Tongue (tissue), 3 donors: ENCODE measurements at places on chromosomes 7 and 10. TPM values are rescaled to one million over a fixed set of nuclear protein-coding genes. Genes with fewer than 3 reads are reported as not detected.

- peak; percentile 39 for DNase-seq
Measured at GRCh38 chr10:70970830-70971229, 82.5 kb upstream of the PCBD1 start.

DNA sequence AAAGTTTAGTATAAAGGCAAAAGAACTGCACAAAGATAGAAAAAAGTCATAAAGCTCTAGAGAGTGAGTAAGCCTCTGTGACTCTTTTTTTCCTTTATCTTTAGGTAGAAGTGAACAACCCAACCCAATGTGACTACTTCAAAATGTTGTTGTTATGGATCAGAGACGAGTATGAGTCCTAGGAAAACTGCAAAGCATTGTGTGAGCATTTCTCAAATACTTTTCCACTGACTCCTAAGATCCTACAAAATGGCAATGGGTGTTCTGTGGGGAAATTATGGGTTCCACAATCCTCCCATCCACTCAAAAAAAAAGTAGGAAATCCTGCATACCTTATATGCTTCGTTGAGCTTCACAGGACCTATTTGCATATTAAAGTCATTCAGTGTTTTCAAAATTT, 177.1 kb downstream of the DGKI start:
- no peak for DNase-seq

DNA sequence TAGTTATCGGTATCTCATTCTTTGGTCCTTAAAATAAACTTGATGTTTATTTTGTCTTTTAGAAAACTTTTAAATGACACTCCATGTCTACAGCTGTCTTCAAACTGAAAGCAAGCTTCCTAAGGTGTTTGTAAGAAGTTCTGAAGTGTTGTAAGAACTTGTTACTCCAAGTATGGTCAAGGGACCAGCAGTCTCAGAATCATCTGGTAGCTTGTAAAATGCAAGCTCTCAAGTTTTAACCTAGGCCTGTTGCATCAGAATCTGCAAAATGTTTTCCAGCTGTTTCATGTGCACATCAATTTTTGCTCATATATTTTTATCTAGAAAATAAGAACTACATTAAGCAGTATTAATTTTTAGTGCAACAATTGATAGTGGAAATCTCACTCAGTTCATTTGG, 104.1 kb downstream of the THSD7A start:
- no peak for DNase-seq

DNA sequence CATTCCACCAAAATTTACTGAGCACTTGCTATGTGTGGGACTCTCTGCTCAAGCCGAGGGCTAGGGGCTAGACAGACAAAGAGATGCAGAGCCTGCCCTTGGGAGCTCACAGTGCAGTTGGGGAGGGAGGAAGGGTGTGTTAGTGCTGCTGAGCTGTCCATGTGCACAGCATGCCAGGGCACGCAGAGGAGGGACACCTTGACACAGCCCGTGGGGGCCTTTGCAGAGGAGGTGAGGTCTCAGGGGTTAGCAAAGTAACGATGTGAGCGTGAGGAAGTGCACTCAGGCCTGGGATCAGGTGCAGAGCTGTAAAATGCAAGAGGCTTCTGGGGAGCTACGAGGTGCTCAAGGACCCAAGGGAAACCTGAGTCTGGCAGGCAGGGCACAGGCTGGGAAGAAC, 16.3 kb downstream of the PRKCQ start:
- DNase-seq: no peak

DNA sequence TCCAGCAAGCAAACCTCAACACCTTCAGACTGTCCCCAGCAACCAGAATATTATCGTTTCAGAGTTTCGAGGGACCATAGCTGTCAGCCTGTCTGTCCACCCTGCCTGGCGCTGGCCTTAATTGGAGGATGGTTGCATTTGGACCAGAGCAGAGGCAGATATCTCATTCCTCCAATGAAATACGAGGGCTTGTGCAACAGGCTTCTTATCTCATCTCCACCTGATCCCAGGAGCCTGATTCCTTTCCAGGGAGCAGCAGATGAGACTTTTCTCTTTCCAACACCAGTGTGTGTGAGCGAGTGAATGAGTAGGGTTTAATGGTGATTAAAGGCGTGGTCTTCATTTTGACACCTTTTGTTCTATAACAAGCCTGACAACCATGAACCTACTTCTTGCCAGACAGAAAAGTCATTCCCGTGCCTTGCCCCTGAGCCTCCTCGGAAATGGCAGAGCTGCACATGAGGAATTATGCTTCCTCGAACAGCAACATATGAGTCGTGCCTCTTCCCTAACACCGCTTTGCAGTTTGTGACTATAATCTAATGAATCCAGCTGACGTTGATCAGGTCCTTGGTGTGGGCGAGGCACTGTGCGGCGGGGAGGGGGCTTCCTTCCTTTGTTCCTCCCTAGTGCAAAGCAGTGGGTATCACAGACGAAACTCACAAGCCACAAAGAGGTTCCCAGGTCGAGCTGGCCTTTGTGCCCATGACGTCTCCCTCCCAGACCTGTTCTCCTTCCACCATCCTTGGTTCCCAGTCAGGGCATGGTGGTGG, 147.4 kb downstream of the CUX1 start:
- no peak for DNase-seq

GRCh38 chr7:42237811-42238541, 967 bp upstream of the GLI3 start:
- peak; percentile 87 for DNase-seq

- no peak for DNase-seq
Measured at GRCh38 chr10:117931078-117931477, 115.7 kb downstream of the RAB11FIP2 start.

GRCh38 chr10:46518028-46518725, 38.3 kb downstream of the GPRIN2 start:
- no peak for DNase-seq

DNA sequence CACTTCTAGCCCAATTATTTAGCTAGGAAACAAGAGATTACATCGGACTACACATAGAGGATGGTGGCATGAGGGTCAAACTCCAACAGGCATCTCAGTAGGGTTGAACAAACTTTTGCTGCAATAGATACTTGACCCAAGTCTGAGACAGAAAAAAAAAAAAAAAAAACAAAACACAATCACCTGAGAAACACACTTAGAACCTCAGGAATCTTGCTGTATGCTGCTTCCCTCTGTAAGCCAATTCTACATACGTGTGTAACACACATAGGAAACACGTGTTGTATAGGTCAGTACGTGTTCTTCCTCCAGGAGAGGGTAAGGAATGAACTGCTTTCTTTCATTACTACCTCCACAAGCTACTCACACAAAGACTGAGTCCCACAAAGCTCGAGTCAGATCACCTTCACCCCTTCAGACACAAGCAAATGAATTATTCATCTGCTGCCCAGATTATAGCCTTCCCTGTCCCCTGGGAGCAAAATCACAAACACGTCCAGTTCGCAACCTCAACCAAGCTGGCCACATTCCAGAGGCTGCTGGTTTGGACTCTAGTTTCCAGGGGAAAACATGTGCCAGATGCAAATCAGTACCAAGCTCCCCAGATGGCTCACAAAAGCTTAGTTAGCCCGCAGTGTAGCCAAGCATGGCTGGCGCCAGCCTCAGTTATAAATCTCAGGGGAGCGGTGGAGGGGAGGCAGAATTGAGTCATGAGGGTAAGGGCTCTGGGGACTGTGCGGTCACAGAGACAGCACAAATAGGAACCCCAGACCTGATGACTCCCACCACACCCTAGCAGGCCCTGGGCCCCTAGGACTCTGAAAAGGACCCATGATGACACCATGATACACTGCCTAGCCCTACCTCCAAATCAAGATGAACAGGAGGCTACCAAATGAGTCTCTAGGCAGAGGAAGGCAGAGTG, 15.1 kb downstream of the PSAP start:
- DNase-seq: peak; percentile 63

GRCh38 chr7:98855610-98856422, 14.0 kb downstream of the TMEM130 start:
- DNase-seq: no peak

The GRID1 gene
- total RNA-seq: 1.4 TPM

The GPR141 gene
- total RNA-seq: 1.7 TPM

The NPFFR1 gene
- total RNA-seq: not detected

The NUDT5 gene
- total RNA-seq: 23.9 TPM

The FAM25A gene
- 25.8 TPM for total RNA-seq

The ZNF467 gene
- total RNA-seq: 4.2 TPM

The TASOR2 gene
- 110 TPM for total RNA-seq
